Fibroblast of lung (primary cell): ENCODE measurements at places on chromosomes 7 and 10. TPM values are rescaled to one million over a fixed set of nuclear protein-coding genes. Genes with fewer than 3 reads are reported as not detected.
A peak's percentile ranks its signal among the peaks of the same experiment; 100 is the strongest.

DNA sequence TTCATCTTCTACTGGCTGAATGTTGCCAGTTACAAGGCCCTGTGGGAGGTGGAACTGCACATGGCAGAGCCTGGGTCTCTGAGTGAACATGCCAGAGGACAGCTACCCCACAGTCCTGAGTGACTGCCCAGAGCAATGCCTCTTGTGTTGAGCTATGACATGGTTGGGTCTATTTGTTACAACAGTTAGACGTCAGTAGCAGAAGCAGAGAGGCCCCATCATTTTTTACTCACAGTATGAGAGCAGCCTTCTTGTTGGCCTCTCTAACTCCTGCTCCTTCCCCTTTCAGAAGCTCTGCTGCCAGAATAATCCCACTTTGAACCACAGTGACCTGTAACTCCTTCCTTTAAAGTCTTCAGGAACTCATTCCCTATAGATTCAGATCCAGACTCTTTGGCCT lies 30.8 kb upstream of the NRP1 start:
- peaks cover 7% of the 10 kb centered on the region for H3K4me1 ChIP-seq
- no peaks in the 10 kb centered on the region for H3K27me3 ChIP-seq
- H3K27ac ChIP-seq: peak overlapping the region; percentile 75
- peak; percentile 36 for DNase-seq
- no peaks in the 10 kb centered on the region for H3K36me3 ChIP-seq

DNA sequence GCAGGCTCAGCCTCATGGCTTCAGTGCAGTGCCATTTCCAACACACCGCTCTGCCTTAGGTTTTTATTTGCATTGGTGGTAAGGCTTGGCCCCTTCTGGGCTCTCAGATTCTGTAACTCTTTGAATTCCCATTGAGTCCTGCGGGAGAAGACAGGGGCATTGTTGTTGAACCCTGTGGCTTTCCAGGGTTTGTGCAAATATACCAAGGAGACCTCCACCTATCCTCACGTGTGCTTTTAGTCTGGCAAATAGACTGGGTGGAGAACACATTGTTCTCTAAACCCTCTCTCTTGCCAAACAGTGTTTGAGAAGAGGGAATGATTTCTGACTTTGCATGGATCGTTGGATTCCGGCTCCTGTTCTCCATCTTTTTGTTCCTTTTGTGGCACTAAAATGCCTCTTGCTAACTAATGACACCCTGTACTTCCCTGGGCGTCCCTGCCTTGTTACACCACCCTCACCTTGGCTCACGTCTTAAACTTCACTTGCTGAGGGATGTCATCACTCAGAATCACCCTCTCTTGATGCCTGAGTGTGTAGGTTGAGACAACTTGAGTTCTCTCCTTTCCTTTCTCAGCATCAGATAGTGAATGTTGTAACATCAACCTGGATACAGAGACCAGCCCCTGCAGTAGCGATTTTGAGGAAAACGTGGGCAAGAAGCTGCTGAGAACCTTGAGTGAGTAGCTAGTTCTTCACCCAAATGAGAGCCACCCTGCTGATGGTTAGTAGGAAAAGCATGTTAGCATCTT lies 40.5 kb downstream of the GOT1 start:
- peaks cover 3% of the 10 kb centered on the region for H3K4me1 ChIP-seq
- DNase-seq: no peak
- H3K27ac ChIP-seq: no peak overlapping the region
- H3K36me3 ChIP-seq: peaks cover 3% of the 10 kb centered on the region
- no peak overlapping the region for H3K4me3 ChIP-seq

DNA sequence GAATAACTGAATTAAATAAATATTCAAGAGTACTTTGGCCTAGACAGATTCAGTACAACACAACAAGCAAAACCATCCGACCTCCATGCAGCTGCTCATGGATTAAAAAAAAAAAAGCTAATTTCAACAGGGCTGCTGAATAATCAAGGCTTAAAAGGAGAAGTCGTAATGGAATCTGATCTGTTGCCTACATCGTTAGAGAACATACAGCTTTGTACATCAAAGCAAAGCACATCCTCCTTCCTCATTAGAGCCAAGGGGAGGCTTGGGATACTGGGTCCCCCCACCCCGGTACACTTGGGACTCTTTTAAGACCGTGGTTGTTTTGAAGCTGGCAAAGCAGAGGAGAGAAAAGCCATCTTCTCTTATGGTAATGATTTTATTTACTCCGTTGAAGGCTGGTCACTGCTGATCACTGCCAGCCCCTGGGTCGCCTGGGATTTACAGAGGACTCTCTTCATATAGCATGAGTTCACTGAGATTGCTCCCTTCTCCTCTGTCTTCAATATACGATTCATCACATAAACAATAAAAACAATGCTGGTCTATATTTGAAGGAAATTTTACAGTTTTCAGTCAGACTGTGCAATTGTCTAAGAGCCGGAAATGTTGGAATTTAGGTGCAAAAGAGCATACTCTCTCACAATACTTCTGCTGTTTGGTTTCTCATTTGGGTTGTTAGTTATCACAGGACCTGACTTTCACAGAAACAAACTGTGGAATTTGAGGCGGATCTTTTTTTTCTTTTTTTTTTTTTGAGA lies 148.8 kb downstream of the FAM107B start:
- H3K4me3 ChIP-seq: no peak overlapping the region
- H3K27me3 ChIP-seq: no peaks in the 10 kb centered on the region
- no peak overlapping the region for H3K27ac ChIP-seq
- no peaks in the 10 kb centered on the region for H3K36me3 ChIP-seq
- H3K4me1 ChIP-seq: no peaks in the 10 kb centered on the region
- no peak for DNase-seq

GRCh38 chr10:80204677-80205476 lies 460 bp downstream of the ANXA11 start:
- no peaks in the 10 kb centered on the region for H3K27me3 ChIP-seq
- peak overlapping the region; percentile 95 for H3K27ac ChIP-seq
- H3K36me3 ChIP-seq: peaks cover 3% of the 10 kb centered on the region
- peak overlapping the region; percentile 73 for H3K4me3 ChIP-seq
- H3K4me1 ChIP-seq: peaks cover 27% of the 10 kb centered on the region
- no peak for DNase-seq

- H3K36me3 ChIP-seq: no peaks in the 10 kb centered on the region
- H3K4me1 ChIP-seq: no peaks in the 10 kb centered on the region
- H3K27me3 ChIP-seq: no peaks in the 10 kb centered on the region
These were observed 242.9 kb downstream of the PAXIP1 start for GRCh38 chr7:154759989-154760388.

GRCh38 chr7:102264367-102264891 lies 22.2 kb upstream of the SH2B2 start:
- peak; percentile 18 for DNase-seq
- no peak overlapping the region for H3K27ac ChIP-seq
- no peak overlapping the region for H3K4me3 ChIP-seq
- H3K4me1 ChIP-seq: no peaks in the 10 kb centered on the region
- H3K27me3 ChIP-seq: no peaks in the 10 kb centered on the region

- no peak overlapping the region for H3K27ac ChIP-seq
- no peaks in the 10 kb centered on the region for H3K36me3 ChIP-seq
- no peaks in the 10 kb centered on the region for H3K4me1 ChIP-seq
- no peak overlapping the region for H3K4me3 ChIP-seq
- DNase-seq: no peak
- no peaks in the 10 kb centered on the region for H3K27me3 ChIP-seq
These were observed 9.2 kb downstream of the FOXL3 start for GRCh38 chr7:299169-299568.

- H3K4me1 ChIP-seq: no peaks in the 10 kb centered on the region
- no peak for DNase-seq
- no peak overlapping the region for H3K4me3 ChIP-seq
- H3K27me3 ChIP-seq: peaks cover 26% of the 10 kb centered on the region
- no peaks in the 10 kb centered on the region for H3K36me3 ChIP-seq
- no peak overlapping the region for H3K27ac ChIP-seq
These were observed 2.6 kb downstream of the NKX6-2 start for GRCh38 chr10:132783165-132783939.

GNAT3 gene
- total RNA-seq: not detected in 2 replicates
